ENCODE measurements at places on chromosomes 2 and 18.

- no peak for DNase-seq
Observed at GRCh38 chr18:25281556-25281955, 70.4 kb downstream of the ZNF521 start.

GRCh38 chr2:9336576-9337314, 86.6 kb downstream of the ITGB1BP1 start:
- DNase-seq: peak; percentile 79

DNA sequence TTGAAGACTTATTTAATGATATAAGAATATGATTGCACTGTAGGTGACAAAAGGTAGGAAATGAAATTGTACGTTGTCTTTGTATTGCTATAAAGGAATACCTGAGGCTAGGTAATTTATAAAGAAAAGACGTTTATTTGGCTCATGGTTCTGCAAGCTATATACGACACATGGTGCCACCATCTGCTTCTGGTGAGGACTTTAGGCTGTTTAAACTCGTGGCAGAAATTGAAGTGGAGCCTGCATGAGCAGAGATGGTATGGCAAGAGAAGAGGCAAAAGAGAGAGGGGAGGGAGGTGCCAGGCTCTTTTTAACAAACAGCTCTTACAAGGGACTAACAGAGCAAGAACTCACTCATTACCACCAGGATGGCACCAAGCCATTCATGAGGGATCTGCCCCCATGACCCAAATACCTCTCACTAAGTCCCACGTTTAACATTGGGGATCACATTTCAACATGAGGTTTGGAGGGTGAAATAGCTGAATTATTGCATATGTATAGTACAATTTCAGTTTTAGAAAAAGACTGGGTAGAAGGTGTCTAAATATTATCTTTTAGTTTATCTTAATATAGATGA, 86.8 kb downstream of the GULP1 start:
- DNase-seq: no peak

GRCh38 chr2:33589444-33589843, 9.7 kb downstream of the FAM98A start:
- DNase-seq: peak; percentile 10

- DNase-seq: no peak
Observed at GRCh38 chr18:33205777-33206176, 234.7 kb downstream of the CCDC178 start.

- no peak for DNase-seq
Observed at GRCh38 chr2:60822987-60823386, 58.4 kb upstream of the REL start.

DNA sequence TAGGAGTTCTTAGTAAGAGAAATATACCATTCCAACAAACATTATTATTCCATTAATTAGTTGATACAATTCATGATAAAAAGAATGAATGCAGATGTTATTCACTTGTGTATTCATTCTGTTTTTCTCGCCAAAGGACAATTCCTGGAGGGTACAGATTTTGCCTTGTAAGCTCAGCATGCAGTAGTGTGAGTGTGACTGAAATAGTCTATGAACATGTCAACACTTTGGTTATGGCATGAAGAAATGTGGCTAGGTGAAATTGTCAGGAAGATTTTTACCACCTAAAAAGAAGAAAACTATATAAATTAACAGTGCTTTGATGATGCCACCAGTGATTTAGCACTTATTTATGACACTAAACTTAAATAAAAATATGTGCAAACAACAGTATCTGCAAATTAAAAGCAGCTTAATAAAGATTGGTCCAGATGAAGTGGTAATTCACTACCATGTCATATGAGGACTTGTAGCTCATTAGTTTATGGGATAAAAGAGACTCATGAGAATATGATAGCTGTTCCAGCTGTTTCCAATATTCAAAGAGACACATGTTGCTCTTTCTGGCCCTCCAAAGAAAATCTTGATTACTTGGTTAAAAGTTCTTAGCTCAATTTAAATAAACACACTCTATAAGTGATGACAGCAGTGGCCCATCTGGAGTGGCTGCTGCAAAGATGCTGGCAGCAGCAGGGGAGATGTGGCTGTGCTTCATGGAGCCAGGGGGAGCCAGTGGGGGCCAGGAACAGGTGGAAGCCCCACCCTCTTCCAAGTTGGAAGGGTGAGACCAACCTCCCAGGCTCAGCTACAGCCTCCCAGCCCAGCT, 165.0 kb downstream of the CDH19 start:
- DNase-seq: no peak

- no peak for DNase-seq
Observed at GRCh38 chr2:241689306-241689705, 2.7 kb upstream of the DTYMK start.

GRCh38 chr18:48165111-48165866, 234.8 kb upstream of the SMAD2 start:
- no peak for DNase-seq

- DNase-seq: no peak
Observed at GRCh38 chr2:219765231-219765911, 137.9 kb downstream of the SLC4A3 start.

GRCh38 chr2:216416571-216417307, 4.5 kb downstream of the SMARCAL1 start:
- DNase-seq: no peak

DNA sequence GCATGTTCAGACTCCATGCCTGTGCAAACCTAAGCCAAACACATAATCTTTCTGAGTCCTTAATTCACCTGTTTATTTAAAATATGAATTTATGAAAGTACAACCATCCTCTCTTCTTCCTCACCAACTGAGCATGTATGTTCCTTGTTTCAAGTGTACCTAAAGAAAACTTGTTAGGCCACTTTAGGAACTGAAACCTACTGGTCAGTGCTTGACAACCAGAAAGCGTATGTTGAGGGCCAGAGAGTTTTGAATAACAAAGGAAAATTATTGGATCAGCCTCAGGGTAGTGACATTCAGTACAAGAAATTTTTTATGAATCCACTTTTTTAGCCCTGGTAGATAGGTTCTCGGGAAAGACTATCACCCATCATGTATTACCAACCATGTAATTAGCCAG, 847.6 kb upstream of the CELF4 start:
- DNase-seq: no peak

GRCh38 chr2:76159042-76159648, 448.4 kb upstream of the GCFC2 start:
- DNase-seq: no peak

DNA sequence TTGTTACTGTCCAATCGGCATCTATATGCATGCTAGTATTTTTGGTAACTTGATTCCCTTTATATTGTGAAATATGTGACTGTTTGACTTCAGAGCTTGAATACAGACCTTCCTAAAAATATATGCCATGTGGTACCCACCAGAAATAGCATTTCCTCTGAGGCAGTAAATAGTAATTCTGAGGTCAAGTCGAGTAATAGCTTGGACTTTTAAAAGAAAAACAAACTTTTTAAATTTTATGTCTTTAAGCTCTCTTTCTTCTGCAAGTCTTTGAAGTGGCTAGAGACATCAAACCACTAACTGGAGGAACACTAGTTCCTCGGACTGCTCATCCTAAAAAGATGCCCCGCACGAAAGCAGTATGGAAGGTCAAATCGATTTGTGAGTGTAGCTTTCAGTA, 396.8 kb upstream of the SLC14A2 start:
- DNase-seq: no peak

GRCh38 chr2:170255971-170256370, 78.0 kb downstream of the MYO3B start:
- DNase-seq: peak; percentile 70

- no peak for DNase-seq
Observed at GRCh38 chr2:41242001-41242331, 790.1 kb upstream of the SLC8A1 start.

- DNase-seq: no peak
Observed at GRCh38 chr2:134206031-134206430, 47.8 kb upstream of the MGAT5 start.

- no peak for DNase-seq
Observed at GRCh38 chr18:70423988-70424387, 135.1 kb downstream of the SOCS6 start.

GRCh38 chr2:112867701-112868631, 31.4 kb upstream of the IL1B start:
- DNase-seq: no peak

DNA sequence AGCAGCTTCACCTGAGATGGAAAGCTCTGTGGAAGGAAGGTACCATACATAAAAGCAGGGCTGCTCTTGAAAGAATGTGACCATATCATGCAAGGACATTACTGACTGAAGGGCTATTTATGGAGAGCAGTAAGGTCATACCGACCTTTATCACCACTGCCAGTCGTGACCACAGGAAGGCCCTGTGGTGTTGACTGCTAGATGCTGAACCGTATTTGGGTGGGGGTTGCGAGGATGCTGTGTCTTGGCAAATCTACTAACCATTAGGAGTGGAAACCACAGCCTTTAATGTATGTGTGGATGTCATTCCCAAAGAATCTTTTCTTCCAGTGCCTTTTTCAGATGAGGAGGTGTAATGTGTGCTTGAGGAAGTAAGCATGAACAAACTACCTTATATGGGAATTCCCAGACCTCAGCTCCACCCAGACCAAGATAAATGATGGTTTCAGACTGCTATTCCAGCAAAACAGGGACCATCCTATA, 60.8 kb downstream of the LIMS1 start:
- peak; percentile 99 for DNase-seq

DNA sequence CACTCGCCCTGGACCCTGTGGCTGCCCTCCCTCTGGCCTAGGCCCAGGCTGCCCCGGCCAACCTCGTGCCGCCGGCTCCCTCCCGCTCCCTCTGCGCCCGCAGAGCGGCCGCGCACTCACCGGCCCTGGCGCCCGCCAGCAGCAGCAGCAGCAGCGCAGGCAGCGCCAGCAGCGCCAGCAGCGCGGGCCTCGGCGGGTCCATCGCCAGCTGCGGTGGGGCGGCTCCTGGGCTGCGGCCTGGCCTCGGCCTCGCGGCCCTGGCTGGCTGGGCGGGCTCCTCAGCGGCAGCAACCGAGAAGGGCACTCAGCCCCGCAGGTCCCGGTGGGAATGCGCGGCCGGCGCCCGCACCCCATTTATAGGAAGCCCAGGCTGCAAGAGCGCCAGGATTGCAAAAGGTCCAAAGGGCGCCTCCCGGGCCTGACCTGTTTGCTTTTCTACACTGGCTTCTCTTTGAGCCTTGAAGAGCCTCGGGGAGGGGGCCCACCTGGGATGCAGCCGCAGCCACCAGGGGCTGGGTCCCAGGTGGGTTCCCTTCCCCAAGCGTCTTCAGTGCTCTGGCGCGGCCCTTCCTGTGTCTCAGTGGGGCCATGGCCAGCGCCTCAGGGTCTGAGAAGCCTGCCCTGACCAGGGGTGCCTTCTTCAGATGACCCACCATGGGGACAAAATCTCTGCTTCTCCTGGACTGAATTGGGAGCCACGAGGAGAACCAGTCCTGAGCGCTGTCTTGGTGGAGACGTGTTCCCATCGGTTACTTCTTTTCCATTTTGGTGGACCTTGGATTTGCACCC, at the start of gene APOB:
Gene APOB (minus strand): TSS at position 330 of the 789 bp plus-strand sequence. CDS start 128 bp downstream, at position 202.
- DNase-seq: no peak

GRCh38 chr18:59725142-59725541, 27.9 kb upstream of the CCBE1 start:
- DNase-seq: peak; percentile 83

- DNase-seq: no peak
Observed at GRCh38 chr18:42658171-42658570, 457.3 kb downstream of the RIT2 start.

DNA sequence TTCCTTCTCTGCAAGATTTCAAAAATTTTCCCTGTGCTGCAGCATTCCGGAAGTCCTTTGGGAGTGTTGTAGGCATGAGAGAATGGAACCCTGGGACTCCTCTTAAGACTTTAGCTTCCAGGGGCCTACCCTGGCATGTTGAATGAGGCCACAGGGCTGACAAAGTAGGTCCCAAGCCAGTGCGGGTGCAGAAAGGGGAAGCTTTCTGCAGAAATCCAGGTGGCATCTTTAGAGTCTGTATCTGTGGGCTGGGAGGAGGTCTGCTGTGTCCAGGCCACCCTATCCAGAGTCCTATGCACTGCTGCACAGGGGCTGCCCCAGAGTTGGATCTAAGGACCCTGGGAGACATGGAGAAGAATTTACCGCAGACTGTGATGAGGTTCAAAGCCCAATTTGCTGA, 1.9 kb upstream of the SIX2 start:
- DNase-seq: peak; percentile 34

GRCh38 chr2:16162491-16163040, 222.2 kb downstream of the MYCN start:
- no peak for DNase-seq

- no peak for DNase-seq
Observed at GRCh38 chr2:187529977-187530721, 24.1 kb downstream of the TFPI start.

- DNase-seq: no peak
Observed at GRCh38 chr2:54901224-54901986, 148.8 kb downstream of the RTN4 start.

GRCh38 chr18:62175521-62175920, 11.3 kb downstream of the PIGN start:
- DNase-seq: no peak

DNA sequence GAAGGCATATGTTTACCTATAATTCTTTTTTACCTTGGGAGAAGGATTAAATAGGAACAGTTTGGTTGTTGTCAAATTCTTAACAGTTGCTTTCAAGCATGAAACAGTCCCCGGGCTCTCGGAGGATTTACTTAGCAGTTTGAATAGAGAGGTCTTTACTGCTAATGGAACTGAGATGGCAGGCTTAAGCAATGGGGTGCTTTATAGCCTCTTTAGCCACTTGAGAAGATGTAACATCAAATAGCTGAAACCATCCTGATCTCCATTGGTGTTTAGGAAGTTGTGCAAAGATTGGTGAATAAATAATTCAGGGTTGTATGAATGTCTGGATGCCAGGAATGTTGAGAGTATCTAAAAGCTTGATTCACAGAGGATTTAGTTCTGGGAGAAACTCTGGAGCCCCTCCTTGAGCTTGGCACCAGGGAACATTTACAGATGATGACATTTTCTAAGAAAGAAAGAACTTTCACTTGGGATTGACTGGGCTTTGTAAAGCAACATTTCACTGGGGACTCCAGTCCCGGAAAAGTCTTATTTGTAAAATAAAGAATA, 51.9 kb downstream of the PTPRM start:
- DNase-seq: peak; percentile 69

DNA sequence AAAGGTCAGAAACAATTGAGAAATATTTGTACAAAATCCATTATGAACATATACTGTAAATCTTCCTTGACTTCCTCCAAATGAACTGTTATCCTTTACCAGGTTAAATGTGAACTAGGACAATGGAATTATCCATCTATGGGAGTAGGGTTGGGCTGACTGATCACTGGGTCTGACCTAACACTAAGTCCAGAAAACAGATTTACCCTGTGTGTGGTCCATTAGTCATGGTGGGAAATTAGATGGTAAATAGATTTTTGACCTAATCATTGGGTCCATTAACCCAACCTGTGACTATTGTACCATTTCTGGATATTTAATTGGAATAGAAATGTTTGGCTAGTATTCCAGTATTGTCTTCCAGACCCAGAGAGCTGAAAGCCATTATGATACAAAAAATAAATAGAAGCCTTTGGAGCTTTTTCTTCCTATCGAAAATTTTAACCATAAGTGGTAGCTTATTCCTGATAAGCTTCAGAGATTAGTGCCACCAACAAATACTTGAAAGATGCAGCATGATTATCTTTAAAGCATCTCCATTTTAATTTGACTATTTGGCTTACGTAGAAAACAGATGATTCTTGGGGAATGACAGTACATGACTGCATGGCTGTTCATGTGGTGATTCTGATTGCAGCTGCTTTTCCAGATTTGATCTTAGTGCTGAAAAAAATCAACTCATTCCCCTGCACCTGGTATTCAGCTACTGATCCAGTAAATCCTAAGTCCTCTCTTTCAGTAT, 703.2 kb upstream of the FSHR start:
- no peak for DNase-seq
